M059J (cell line): ENCODE measurements at places on chromosomes 13 and 19. TPM values are rescaled to one million over a fixed set of nuclear protein-coding genes. Genes with fewer than 3 reads are reported as not detected.

Gene ZNF729
- not detected in 2 replicates for total RNA-seq

Gene PRR36
- total RNA-seq, result not detected in 2 replicates

Gene WDR87
- not detected in 2 replicates for total RNA-seq

Gene ZIK1
- total RNA-seq, result 10.3 and 12.3 TPM in 2 replicates
